Ammon's horn (tissue), 1 donor: ENCODE measurements at places on chromosomes 2 and 18.

GRCh38 chr2:138959031-138959430 is 178.8 kb upstream of the NXPH2 start:
- DNase-seq = no peak

- DNase-seq = no peak
These were observed 2.7 kb downstream of the NCK2 start for GRCh38 chr2:105747254-105747894.

GRCh38 chr2:172964511-172965139 is 111.0 kb upstream of the MAP3K20 start:
- DNase-seq = no peak

GRCh38 chr2:190578158-190579057 is 43.9 kb upstream of the NEMP2 start:
- DNase-seq = peak; percentile 45

GRCh38 chr2:75025633-75026380 is 67.4 kb downstream of the POLE4 start:
- no peak for DNase-seq

DNA sequence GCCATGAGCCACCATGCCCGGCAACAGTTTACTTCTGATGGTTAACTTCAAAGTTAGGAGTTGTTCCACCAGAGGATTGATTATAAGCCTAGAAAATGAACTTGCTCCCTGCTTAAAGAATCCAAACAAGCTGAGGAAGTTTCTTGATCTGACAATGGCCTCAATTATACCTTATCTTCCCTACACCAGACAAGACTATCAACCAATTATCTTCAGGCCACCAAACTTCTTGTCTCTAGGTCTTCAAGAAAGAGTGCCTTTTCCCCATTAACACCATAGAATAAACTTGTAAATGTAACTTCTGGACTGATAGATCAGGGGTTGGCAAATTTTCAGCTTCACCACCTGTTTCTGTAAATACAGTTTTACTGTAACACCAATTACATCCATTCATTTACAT is 15.0 kb downstream of the ZC3H8 start:
- no peak for DNase-seq

DNA sequence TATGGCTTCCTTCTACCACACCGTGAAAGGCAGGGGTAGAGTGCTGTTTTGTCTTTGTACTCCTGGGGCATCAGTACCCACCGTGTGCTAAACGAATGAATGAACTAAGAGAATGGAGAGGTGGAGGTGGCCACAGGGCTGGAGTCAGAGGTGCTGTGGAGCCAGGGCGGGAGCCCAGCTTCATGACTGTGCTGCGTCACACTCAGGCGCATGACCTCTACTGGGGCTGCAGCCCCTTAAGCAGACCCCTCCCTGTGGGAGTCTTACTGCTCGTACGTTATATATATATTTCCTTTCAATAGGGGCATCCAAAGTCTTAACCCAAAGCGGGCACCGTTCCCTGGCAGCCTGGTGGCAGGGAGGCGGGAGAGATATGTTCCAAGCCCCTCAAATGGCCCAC is 18.0 kb upstream of the LBH start:
- DNase-seq = no peak

DNA sequence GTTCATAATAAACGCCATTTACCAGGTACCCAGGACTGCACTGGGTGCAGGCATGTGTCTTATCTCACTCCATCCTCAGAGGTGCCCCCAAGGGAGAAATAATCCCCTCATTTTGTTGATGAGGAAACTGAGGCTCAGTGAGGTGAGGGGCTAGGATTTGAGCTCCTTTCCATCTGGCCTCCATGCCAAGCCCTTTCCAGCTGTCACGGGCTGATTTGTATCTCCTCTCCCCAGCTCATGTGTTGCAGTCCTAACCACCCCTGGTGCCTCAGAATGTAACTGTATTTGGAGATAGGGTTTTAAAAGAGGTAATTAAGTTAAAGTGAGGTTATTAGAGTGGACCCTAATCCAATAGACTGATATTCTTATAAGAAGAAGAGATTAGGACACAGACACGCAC is 137.3 kb downstream of the MYCN start:
- no peak for DNase-seq

DNA sequence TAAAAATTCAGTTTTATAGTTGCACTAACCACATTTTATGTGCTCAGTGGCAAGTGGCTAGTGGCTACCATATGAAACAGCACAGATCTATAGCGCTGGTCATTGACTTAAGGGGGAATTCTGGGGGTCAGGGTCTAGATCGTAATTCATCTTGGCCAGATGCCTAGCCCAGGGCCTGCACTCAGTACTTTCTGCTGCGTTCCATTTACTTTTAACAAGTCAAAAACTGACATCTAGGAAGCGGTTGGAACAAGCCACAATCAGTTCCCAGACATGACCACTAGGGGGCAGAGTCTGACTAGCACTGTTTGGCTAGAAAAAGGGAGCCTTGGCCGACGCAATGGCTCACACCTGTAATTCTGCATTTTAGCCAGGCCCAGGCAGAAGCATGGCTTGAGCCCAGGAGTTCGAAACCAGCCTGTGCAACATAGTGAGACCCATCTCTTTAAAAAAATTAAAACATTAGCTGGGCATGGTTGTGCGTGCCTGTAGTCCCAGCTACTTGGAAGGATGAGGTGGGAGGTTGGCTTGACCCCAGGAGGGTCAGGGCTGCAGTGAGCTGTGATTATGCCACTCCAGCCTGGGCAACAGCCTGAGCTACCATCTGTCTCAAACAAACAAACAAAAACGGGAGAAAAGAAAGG is 9.0 kb upstream of the TMBIM1 start:
- peak; percentile 88 for DNase-seq
